ENCODE measurements at places on chromosomes 16 and 17.

- no peak for DNase-seq
Observed at GRCh38 chr16:70644763-70645597, 1.4 kb upstream of the IL34 start.

GRCh38 chr16:53692146-53692545 is 11.5 kb downstream of the RPGRIP1L start:
- no peak for DNase-seq

GRCh38 chr17:42163113-42163512 is 8.3 kb upstream of the RAB5C start:
- DNase-seq, result no peak

- no peak for DNase-seq
Observed at GRCh38 chr17:19386051-19386929, 700 bp downstream of the MFAP4 start.

DNA sequence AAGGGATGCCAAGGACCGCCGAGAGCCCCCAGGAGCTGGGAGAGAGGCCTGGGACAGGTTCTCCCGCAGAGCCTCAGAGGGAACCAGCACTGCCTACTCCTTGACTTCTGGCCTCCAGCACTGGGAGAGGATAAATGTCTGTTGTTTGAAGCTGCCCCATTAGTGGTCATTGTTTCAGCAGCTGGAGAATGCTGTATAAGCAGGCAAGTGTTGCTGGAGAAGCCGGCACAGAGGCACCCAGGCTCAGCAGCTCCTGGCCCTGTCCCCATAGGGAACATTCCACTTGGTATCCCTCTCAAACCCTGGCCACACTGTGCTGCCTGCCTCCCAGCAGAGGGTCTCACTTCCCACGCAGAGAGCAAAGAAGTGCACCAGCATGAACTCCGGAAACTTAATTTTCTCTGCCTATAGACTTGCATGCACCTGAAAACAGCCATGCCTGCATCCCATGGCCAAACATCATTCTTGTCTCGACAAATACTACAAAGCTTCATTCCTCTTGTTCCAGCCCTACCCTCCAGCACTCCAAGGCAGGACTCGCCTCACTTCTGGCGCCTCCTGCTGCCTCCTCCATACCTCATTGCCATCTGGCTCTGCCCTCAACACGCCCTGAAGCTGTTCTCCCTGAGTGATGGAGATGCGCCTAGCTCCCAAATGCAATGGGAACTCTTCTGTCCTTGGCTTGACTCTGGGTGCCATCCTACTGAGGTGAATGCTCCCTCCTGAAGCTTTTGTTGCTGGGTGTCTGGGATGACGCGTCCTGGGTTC is 88.1 kb downstream of the DNAH17 start:
- DNase-seq, result no peak

DNA sequence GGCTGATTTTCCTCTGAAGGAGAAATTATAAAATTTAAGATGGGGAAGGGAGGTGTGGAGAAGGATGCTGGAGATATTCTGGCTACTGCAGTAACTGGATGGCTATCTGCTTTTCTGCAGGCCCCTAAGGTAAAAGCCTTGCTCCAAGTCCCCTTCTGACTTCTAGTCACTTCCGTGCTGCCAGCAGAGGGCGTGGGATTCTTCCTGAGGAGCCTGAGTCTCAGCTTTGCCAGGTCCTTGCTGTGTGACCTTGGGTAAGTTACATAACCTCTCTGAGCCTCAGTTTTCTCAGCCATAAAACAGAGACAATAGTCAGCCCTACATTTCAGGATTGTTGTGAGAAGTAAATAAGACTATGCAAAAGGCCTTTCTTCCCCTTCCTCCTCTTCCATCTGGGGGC is 24.3 kb upstream of the TMEM220 start:
- DNase-seq, result no peak

DNA sequence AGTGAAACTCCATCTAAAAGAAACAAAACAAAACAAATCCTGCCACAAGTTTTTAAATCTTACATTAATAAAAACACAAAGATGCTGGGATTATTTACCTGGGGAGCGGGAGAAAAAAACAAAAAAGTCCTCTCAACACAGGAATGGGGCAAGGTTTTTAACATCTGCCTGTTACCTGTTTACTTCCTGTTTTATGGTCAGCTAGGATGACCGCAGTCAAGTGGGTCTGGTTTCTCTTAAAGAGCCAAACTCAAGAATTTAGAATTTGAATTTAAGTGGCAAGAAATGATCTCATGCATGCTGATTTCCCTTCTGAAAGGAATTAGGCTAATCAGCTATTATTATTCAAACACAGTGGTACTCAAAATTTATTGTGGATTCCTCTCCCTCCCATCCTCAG is 39.7 kb upstream of the TBC1D3K start:
- no peak for DNase-seq

- peak; percentile 94 for DNase-seq
Observed at GRCh38 chr17:80855948-80856862, 135.4 kb upstream of the CHMP6 start.

- DNase-seq, result no peak
Observed at GRCh38 chr16:51312363-51313150, 161.5 kb upstream of the SALL1 start.
